Kasumi-1 (cell line): ENCODE measurements at places on chromosomes 2 and 18.

GRCh38 chr2:56102098-56102497 is 81.7 kb upstream of the CCDC85A start:
- DNase-seq: no peak

- DNase-seq: no peak
These were observed 24.8 kb upstream of the STK39 start for GRCh38 chr2:168272225-168272624.

DNA sequence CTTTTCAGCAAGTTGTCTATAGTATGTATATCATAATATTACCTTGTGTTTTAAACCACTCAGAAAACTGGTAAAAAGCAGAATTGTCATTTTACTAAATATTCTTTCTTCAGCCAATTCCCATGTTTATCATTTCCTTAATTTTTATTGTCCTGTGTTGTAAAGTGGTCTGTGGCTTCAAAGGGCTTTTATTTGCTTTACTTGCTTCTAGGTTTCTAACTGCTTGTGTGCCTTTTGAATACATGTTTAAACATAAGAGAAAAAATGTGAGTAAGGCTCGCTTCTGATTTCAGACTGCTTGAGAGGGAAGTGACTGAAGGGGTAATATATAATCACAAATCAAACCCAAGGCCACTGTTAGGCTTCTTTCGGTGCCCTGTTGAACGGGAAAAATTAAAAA is 407.5 kb upstream of the NRP2 start:
- no peak for DNase-seq

DNA sequence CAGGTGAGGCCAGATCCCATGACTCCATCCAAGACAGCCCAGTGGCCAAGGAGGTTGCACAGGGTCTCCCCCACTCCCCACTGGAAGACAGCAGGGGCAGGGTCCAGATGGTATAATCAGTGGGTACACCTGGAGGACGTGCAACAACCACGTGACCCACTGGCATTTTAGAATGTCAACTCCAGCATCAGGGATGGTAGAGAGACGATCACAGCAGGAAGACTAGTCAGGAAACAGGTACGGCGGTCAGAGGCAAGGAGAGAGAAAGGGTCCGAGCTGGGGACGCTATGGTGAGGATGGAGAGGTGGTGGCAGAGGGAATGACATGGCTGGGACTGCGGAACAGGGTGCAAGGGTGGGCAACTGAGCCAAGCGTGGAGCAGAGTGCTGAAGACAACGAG is 23.0 kb downstream of the SERTAD2 start:
- DNase-seq: no peak

GRCh38 chr18:24246143-24246542 is 107.3 kb downstream of the CABYR start:
- DNase-seq: no peak

DNA sequence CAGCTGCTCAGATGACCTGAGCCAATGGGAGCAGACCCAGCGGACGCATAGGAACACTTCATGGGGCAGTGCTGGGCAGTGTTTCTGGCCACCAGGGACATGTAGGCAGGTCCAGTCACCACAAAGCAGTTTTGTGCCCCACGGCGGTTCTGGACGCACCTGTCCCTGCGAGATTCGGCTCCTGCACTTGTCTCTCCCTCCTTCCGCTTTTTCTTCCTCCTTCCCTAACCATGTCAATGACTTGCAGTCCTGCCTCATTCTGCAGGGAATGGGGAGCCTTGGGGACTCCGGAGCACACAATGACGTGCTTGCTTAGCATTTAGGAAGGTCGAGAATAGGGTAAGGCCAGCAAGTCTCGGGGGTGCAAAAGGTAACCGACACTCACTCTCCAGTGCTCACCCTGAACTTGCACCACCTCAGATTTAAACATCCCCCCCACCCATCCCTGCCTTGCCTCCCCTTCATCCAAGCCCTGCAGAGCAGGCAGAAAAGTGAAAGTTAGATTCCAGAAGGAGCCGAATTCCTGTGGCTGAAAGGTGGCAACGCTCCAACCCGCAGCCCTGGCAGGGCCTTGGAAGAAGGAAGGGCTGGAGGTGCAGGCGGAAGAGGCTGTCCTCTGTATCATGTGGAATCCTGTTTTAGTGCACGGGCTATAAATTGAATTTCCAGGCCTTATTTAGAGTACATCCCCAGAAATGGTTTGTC is 40.5 kb upstream of the ATG16L1 start:
- no peak for DNase-seq

GRCh38 chr2:239106314-239106908 is 258.5 kb downstream of the TWIST2 start:
- no peak for DNase-seq
